HL-60 (cell line): ENCODE measurements at places on chromosomes 7 and 10.

DNA sequence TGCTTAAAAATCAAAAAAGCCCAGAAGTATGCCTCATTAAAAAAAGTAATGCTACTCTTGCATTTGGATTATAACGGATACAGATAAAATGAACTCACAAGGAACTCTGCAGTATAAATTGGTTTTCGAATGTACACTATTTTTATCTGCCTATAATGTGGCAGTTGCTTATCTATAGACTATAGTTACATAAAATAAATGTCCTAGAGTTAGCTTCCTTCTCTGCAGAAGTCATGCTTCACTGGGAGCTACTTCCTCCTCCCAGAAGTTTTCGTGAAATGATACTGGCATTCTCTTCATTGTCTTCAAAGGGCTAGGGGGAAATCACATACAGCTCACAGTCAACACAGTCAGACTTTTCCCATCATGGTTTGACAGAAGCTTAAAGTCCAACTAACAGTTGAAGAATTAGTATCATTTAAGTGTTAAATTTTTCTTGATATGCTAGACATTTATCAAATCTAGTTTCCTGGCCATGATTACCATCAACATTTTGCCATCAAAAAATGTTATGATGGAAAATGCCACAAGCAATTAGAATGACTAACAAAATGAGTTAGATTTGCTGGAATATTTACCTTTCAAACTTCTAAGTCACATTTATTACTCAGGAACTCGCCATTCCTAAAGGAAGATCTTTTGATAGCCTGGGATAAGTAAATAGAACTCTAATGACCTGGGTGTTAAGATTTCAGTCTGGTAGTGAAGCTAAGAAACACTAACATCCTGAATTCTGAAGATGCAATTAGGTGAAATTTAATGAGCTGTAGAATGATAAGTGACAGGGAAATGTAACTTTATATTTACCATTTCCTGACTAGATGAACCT is 87.3 kb upstream of the TRIL start:
- no peak for DNase-seq

GRCh38 chr7:19327018-19327417 is 181.8 kb upstream of the FERD3L start:
- no peak for DNase-seq

DNA sequence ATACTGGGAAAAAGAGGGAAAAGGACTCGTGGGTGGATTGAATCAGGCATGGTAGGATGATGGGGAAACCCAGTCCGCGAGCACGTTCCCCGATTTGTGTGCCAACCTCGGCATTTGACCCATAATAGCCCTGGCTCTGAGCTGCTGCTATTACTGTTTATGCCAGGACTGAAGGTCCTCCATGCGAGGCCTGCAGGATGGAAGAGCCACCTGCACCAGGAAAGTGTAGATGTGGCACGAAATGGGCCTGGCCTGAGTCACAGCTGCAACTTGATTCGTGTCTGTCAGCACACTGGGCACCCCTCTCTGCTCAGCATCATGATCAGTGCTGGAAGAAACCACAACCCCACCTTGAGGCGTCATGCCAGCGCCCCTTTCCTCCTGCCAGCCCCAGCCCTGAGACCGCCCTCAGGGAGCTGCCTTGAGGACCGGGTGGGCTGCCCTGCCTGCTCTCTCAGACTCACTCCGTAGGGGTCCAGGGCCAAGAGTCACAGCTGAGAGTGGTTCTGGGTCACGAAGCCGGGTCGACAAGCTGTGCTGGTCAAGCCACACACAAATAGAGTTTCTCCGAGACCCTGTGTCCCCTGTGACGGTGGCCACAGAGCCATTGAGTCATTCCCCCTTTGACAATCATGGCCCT is 74.4 kb downstream of the CHST15 start:
- DNase-seq, result no peak

- no peak for DNase-seq
Observed at GRCh38 chr10:19848226-19848985, 32.2 kb downstream of the PLXDC2 start.

GRCh38 chr7:129989466-129989865 is 36.7 kb upstream of the UBE2H start:
- DNase-seq, result no peak

- DNase-seq, result no peak
Observed at GRCh38 chr10:20142311-20142710, 326.1 kb downstream of the PLXDC2 start.

DNA sequence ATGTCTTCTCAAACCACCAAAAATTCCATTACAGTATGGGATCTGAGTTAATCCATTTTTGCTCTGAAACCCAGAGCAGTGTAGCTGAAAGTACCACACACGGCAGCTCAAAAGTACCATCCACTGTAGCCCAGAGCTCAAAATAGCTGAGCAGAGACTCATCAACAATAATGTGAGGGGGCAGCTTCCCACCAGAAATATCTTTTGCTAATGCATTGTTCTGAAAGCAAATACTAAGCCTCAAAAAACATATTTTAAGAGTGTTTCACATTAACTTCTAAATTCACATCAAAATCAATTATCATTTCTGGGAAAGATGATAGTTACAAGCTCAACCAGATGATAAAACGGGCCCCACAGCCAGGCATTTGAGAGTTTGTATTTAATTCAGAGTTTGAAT is 73.7 kb downstream of the ABLIM1 start:
- DNase-seq, result no peak

DNA sequence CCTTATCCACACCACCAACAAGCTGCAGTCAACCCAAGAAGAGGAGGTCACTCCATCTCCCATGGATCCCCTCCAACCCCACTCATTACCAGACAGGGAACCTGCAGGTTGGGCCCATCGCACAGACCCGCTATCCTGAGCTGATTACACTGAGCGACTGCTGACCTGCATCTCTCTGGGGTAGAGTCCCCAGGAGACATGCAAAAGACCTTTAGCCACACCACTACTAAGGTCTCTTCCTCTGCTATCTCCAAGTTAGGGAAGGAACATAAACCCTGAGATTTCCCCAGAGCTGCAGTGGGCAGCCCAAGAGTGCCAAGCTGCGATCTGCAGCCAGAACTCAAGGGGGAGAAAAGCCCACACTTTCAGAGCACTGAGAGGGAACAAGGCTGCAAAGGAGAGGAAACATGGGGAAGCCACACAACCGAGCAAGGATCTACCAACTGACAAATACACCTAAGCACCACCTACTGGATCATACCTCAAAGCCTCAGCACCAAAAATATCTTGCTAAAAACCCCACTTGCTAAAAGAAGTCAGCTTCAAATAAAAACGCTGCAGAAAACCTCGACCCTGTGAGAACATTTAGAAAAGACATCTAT is 298.2 kb downstream of the SORCS1 start:
- no peak for DNase-seq

- DNase-seq, result no peak
Observed at GRCh38 chr7:2602406-2603043, 29.3 kb upstream of the TTYH3 start.

GRCh38 chr7:70975754-70976153 is 156.2 kb upstream of the GALNT17 start:
- no peak for DNase-seq

GRCh38 chr10:105585753-105586152 is 944.7 kb downstream of the SORCS3 start:
- DNase-seq, result no peak

DNA sequence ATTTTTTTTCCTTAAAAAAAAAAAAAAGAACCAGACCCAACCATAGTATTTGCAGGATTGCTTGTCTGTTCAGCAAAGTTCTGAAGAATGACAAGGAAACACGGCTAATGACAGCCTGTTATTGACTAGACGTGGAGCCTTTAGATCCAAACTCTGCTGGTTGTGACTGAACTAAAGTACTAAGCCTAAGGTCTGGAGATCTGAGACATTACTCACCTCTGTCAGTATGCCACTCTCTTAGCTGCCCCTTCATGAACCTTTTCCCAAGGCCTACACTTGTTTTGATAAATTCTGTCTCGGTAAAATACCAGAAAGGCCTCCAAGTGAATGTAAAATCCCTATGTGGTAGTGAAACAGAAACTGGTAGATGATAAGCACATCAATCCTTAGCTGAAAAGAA is 101.0 kb downstream of the CABCOCO1 start:
- no peak for DNase-seq

- DNase-seq, result no peak
Observed at GRCh38 chr10:32882076-32882475, 76.0 kb downstream of the ITGB1 start.

GRCh38 chr7:151541709-151542499 is 22.2 kb upstream of the RHEB start:
- no peak for DNase-seq

- DNase-seq, result no peak
Observed at GRCh38 chr7:85479918-85480643, 293.2 kb upstream of the SEMA3D start.

GRCh38 chr10:33498391-33498891 is 164.0 kb upstream of the NRP1 start:
- no peak for DNase-seq

DNA sequence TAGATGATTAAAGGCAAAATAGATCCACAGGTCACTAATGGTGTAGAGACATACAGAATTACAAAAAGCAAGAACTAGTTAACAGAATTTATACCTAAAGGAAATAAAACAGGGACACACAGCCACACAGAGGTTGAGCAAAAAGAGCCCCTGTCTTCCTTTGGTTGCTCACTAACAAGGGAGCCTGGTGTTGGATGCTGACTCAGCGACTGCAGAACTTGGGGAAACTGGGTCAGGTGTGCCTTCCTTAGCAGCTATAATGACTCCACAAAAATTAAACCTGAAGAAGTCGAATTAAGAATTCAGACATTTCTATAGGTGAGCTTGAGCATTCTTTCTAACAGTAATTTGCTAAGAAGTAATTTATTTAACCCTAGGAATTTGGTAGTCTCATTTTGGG is 15.0 kb downstream of the POM121L12 start:
- no peak for DNase-seq

GRCh38 chr7:84985073-84985784 is 201.6 kb downstream of the SEMA3D start:
- DNase-seq, result no peak

DNA sequence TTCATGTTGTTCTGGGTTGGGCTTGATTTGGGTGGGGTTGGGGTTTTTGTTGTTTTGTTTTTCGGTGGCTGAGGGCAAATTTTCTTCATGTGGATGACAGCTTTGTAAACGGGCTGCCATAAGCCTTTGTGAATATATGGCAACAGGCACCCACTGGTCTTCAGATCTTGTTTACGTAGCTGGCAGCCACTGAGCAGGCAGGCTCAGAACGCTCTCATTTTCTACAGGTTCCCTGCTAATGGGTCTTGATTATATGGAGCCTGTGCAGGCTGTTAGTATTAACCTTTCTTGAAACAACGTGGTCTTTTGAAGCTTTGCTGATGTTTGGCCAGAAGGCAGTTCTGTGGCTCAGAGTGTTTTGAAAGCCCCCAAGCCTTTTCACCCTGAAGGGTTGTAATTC is 199.7 kb downstream of the TNS3 start:
- DNase-seq, result no peak

DNA sequence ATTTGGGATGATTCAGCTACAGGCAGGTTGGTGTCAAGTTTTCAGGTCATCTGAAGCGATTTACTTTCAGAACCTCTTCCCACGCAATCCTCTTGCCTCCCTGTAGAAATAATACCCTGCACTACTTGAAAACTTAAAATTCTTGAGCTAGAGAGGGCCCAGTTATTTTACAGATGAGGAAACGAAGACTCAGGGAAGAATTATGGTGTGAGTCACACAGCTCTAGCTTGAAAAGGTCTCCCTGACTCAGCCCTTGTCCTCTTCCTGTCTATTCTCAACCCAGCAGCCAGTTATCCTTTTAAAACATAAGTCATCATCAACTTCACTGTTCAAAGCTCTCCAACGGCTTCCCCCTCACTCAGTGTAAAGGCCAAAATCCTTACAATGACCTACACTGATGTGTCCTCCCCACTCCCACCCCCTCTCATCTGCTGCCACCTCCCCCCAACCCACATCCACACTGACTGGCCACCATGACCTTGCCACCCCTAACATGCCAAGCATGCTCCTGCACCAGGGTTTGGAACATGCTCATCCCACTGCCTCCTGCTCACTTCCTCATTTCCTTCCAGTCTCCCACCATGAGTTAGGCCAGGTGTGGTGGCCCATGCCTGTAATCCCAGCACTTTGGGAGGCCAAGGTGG is 3.4 kb downstream of the DNMBP start:
- DNase-seq, result no peak

- no peak for DNase-seq
Observed at GRCh38 chr7:158107806-158108205, 479.8 kb downstream of the PTPRN2 start.

DNA sequence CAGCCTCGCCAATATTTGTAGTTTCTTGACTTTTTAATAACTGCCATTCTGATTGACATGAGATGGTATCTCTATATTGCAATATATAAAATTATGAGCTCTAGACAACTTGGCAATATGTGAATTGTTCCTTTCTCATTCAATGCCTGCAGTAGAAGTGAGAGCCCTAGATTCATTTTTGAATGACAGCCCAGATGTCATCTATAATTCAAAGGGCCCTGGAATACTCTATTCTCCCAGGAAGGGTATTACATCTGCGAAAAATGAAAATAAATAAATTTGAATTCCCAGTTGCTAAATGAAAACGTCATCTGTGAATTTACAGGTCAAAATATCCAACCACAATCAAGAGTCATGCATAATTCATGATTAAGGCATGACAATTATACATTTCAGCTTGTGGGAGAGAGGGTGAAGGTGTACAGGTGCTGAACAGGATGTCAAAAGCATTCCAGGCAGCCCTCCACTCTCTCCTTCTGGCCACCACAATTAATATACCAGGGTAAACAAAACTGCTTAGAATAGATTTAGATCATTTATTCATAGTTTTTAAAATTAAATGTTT is 1147.3 kb downstream of the XPNPEP1 start:
- DNase-seq, result no peak

DNA sequence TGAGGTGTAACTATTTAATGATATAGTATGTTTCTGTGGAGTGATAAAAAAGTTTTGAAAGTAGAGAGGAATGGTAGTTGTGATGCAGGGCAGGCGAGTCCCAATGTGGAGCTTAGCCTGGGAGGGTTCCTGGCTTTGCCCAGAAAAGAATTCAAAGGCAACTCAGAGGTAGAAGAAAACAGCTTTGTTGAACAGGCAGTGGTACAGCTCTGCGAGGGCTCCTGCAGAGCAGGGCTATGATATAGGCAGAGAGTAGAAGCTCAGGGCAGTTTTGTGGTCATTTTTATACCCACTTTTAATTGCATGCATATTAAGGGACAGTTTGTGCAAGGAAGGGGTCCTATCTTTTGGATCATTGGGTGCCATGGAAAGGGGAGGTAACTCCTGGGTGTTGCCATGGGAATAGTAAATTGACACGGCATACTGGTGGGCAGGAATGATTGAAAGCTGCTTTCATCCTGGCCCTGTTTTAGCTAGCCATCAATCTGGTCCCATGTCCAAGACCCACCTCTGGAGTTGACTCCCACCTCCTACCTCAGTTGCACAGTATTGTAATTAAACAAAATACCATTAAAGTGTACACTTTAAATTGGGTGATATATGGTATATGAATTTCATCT is 12.4 kb downstream of the CYP2C8 start:
- no peak for DNase-seq

DNA sequence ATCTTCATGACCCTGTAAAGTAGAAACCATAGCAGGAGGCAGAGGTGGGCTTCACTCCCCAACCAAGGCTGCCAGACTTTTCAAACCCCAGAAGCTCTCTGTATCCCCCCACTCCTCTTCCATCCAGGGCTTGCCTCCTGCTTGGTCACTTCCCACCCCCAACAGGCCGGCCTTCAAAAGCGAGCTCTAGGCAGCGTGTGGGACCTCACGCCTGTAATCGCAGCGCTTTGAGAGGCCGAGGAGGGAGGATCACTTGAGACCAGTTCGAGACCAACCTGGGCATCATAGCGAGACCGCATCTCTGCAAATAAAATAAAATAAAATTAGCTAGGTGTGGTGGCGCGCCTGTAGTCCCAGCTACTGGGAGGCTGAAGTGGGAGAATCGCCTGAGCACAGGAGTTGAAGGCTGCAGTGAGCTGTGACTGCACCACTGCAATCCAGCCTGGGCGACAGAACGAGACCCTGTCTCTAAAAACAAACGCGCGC is 743 bp upstream of the POR start:
- DNase-seq, result no peak
